ENCODE measurements at places on chromosomes 16 and 17. TPM values are rescaled to one million over a fixed set of nuclear protein-coding genes. Genes with fewer than 3 reads are reported as not detected.

The VASN gene
- total RNA-seq, result 0.93 TPM

The C1QTNF1 gene
- 33.3 TPM for total RNA-seq

The EEF2K gene
- total RNA-seq, result 60.8 TPM

The ZNF750 gene
- total RNA-seq, result not detected

The MLLT6 gene
- 90.1 TPM for total RNA-seq

The ITGB3 gene
- total RNA-seq, result 58.4 TPM

The CDK5R1 gene
- 2.1 TPM for total RNA-seq

The CFAP119 gene
- 4.6 TPM for total RNA-seq

The MSI2 gene
- 65.7 TPM for total RNA-seq

The GAA gene
- total RNA-seq, result 50.0 TPM

The CCL11 gene
- total RNA-seq, result 0.72 TPM

The KIFC3 gene
- total RNA-seq, result 17.2 TPM

The ASB16 gene
- not detected for total RNA-seq

The WSCD1 gene
- 18.7 TPM for total RNA-seq

The ABCA3 gene
- total RNA-seq, result 3.0 TPM

The TP53TG3 gene
- total RNA-seq, result not detected

The CORO6 gene
- total RNA-seq, result 1.2 TPM

The TSNAXIP1 gene
- 0.41 TPM for total RNA-seq

The CHST4 gene
- total RNA-seq, result not detected

The EPN3 gene
- total RNA-seq, result 27.4 TPM

The XAF1 gene
- total RNA-seq, result 25.4 TPM

The MEIOB gene
- not detected for total RNA-seq

The MYO1D gene
- 256 TPM for total RNA-seq

The SULT1A4 gene
- total RNA-seq, result 13.1 TPM

The CHTF8 gene
- 107 TPM for total RNA-seq

The KRTAP3-2 gene
- not detected for total RNA-seq
